T-helper 1 cell (primary cell): ENCODE measurements at places on chromosomes 1 and 21.
A peak's percentile ranks its signal among the peaks of the same experiment; 100 is the strongest.

- DNase-seq = no peak
Observed at GRCh38 chr1:236222632-236223031, 59.1 kb downstream of the ERO1B start.

DNA sequence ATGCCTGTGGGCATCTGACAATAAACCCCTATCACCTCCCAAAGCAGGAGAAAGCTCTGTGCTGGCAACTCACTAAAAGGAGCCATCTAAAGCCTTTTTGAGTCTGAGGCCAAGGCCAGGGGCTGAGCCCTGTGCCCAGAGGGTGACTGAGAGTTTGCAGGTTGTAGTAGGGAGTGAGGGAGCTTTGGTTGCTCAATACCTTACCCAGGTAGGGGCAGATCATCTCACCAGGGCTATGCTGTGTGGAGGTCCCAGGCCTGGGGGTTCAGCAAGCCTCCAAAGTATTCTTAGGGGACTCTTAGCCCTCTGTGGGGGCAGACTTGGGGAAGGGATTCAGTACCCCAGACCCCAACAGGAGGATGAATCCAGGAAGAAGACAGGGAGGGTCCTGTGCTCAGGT, 21.2 kb downstream of the S100A7 start:
- DNase-seq = no peak

- no peak for DNase-seq
Observed at GRCh38 chr1:74425676-74426075, 86.7 kb downstream of the LRRC53 start.

DNA sequence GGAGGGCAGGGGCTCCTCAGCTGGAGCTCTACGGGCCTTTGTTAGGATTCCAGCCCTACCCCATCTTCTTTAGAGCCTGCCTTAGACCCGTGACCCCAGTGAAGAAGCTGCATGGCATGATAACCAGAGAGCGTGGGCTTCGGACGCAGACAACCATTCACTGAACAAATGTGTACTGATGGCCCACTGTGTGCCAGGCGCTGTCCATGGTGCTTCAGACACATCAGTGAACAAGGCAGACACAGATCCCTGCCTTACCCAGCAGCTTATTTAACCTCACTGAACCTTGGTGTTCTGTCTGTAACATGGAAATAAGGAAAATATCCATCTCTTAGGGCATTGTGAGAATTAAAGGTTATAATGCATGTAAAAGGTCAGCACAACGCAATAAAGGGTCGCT, 9.5 kb downstream of the CHIT1 start:
- no peak for DNase-seq

GRCh38 chr21:15053500-15053899, 11.3 kb downstream of the NRIP1 start:
- DNase-seq = no peak

DNA sequence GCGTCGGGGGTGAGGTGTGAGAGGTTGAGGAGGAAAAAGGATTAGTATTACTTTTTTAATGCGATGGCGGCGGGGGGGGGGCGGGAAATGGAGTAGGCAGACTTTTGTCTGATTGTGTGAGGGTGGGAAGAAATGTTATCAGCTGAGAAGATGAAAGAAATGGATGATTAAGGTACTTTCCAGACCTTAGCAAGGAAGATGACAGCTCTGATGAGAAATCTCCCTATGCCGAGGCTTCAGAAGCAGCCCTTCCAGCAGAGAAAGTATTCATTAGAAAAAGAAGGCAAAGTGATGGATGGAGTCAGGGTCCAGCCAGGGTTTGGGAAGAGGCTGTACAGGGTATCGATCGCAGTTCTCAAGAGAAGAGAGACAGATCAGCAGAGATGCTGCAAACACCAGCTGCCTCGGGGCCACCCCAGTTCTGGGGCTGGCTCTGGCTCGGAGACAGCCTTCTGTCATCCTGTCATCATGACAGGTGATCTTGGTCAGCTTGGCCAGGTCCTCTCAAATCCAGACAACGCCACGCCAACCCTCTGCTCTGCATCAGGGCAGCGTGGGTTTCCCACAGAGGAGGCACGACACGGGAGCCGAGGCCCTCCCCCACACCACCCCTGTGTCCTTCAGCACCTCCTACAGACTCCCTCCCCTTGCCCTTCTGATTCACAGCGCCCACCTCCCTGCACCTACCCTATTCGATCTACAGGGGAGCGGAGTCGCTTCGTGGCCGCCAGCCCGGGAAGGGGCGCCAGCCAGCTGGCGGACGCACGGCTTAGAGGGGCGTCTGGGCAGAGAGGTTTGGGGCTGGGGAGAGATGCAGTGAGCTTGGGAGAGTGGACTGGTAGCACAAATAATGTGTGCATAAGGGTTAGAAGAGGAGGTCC, 674 bp upstream of the ATXN7L2 start:
- peak; percentile 32 for DNase-seq

DNA sequence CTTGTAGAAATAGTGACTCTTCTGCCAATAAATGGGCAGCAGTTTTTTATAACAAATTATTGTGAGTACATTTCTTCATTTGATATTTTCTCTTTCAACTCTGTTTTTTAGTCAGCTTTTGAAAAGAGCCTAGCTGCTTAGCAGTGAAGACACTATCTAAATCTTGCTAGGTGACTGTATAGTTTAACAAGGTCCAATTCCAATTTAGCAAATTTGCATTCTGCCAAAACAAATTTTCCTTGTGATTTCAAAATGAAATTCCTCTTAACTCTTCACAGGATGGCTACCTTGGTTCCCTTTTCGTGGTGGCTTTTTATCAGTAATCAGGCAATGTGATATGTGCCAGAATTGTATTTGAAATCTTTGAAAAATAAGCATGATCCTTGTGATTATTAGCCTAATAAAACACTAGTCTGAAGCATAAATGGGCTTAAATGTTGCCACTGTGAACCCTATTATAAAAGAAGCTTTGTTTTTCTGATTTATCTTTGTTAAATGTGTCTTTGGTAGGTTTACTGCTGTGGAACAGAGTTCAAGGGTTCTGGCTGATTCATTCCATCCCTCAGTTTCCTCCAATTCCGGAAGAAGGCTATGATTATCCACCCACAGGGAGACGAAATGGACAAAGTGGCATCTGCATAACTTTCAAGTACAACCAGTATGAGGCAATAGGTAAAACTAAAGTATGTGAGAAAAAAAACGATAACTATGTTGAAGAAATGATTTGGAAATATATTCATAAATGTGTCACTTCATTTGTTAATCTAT, 12.2 kb downstream of the DNASE2B start:
- DNase-seq = no peak

DNA sequence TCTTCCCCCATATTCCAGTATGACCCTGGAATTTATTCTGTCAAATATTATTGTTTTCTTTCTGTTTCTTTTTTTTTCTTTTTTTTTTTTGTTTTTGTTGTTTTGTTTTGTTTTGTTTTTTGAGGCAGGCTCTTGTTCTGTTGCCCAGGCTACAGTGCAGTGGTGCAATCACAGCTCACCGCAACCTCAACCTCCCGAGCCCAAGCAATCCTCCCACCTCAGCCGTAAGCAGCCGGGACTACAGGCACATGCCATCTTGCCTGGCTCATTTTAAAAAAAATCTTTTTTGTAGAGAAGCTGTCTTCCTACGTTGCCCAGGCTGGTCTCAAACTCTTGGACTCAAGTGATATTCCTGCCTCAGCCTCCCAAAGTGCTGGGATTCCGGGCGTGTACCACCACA, 237.6 kb downstream of the SMYD3 start:
- no peak for DNase-seq

DNA sequence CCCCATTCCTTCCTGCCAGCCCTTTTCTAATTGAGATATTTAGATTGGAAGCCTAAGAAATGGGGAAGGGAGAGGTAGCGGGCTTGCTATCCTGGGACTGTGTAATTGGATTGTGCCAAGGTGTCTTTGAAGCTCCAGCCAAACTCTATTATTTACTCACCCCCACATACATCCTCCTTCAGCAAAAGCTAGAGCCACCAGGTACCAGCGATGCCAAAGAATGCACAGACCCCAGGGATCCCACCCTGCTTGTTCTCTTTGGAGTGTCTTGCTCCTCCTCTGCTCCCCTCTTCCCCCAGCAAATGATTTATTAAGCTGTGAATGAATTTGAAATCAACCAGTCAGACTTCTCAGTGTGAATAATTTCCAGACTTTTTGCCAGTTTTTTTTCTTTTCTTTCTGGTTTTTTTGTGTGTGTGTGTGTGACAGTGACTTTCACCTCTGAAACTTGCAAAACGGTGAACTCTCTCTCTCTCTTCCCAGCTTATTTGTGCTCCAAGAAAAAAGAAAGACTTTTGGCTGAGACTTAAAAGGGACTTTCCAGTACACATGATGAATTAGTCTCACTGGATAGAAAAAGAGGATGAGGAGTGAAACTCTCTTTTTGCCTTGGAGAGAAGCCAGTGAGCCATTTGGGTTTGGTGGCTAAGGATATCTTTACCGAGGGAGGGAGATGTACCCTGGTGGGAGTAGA, 1.8 kb downstream of the VASH2 start:
- DNase-seq = no peak

DNA sequence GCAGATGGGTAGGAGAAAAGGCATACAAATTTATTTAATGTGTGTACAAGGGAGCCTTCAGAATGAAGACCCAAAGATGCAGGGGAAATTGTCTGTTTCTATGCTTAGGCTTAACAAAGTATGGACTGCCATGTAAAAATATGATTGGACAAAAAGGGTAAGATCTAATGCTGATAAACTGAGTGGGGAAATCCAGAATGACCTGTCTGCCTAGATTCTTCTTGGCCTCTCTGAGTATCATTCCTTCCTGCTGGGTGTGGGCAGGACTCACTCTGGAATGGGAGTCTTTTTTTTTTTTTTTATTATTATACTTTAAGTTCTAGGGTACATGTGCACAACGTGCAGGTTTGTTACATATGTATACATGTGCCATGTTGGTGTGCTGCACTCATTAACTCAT, 61.0 kb downstream of the IGSF5 start:
- no peak for DNase-seq

- DNase-seq = no peak
Observed at GRCh38 chr1:109243221-109243620, 6.1 kb upstream of the CELSR2 start.

DNA sequence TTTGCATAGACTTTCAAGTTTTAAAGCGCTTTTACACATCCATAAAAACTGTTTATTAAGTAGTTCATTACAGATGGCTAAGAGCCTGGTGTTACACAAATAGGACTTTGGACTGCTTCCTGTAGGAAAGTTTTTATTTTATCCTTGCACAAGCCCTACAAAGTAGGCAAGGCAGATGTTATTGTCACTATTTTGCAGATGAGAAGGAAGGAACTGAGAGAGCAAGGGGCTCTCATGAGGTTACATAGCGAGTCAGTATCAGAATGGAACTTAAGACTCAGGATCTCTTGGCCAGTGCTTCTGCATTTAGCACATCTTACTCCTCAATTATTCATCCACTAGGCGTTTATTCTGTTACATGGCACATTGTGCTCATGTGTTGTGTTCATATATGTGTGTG, 2.6 kb upstream of the MAPKAPK2 start:
- no peak for DNase-seq

GRCh38 chr1:84704872-84705417, 14.7 kb upstream of the SSX2IP start:
- no peak for DNase-seq

GRCh38 chr1:96510391-96510790, 211.2 kb upstream of the PTBP2 start:
- DNase-seq = no peak

- DNase-seq = no peak
Observed at GRCh38 chr1:2582391-2582790, 4.2 kb upstream of the PRXL2B start.

DNA sequence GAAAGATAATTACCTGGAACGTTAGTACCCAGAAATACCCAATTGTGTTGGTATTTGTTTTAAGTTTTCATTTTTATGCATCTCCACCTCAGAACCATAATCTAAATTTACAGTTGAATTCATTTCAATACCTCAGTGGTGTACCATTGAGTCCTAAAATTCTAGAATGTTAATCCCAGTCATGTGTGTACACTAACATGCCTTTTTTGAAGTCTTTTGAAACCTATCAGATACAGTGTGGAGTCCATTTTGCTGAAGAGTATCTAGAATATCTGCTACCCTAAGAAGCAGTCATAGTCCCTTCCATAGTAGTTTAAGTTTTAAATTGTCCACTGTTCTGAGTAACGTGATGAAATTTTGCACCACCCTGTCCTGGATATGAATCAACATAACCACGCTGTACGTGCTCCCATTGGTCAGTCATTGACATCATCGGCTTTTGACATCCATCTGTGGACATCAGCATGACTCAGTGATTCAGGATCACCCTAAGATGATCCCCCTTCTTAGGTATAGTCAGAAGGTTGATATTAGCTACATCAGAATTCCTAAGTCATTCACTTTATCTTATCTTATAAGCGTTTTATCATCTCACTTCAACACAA, 7.5 kb upstream of the ASH1L start:
- no peak for DNase-seq

DNA sequence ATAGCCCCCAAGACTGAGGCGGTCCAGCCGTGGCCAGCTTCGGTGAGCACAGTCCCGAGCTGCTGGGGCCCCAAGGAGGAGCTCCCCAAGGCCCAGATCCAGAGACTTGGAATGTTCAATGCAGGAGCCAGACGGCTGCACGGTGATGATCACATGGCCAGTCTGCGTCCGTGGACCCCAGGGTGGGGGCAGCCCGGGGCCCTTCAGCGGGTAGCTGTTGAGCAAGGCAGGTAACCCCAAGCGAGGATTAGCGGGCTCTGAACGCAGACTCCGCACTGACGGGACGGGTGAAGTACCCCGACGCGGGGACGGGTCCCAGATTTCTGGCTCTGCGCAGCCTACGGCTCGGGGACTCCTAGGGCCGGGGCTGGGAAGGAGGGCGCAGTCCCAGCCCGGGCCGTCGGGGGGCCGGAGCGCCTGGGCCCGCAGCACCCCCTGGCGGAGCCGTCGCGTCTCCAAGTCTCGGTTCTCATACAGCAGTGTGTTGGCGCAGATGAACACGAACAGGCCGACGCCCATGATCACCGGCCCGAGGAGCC, 2.7 kb downstream of the TMEM200B start:
- DNase-seq = peak; percentile 66

GRCh38 chr1:114368560-114369255, 142.3 kb downstream of the TRIM33 start:
- DNase-seq = no peak

DNA sequence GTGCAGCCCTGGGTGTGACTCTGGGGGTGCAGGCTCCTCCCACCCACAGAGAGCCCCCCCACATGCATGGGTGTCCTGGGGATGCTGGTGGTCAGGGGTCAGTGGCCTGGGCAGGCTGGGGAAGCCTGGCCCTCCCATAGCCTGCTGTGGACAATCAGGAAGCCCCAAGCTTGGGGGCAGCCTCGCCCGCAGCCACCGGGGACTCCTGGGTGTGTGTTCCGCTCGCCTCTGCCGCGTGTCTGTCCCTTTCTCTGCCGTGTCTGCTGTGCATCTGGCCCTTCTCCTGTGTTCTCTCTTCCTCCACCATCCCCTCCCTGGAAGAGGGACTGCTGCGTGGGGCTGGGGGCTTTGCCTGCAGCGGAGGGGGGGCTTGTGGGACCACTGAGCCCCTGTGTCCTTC, 22.9 kb downstream of the AGRN start:
- no peak for DNase-seq

- DNase-seq = no peak
Observed at GRCh38 chr1:108949044-108949443, 14.2 kb downstream of the CLCC1 start.

- DNase-seq = no peak
Observed at GRCh38 chr1:101139130-101139529, 97.7 kb upstream of the S1PR1 start.
